ENCODE measurements at places on chromosomes 6 and 20. TPM values are rescaled to one million over a fixed set of nuclear protein-coding genes. Genes with fewer than 3 reads are reported as not detected.

GJA10 gene
- total RNA-seq = not detected

ID4 gene
- 0.04 TPM for total RNA-seq

ANGPT4 gene
- total RNA-seq = not detected

RHAG gene
- total RNA-seq = not detected

IMPG1 gene
- not detected for total RNA-seq

LRRC1 gene
- total RNA-seq = 17.5 TPM

JPH2 gene
- total RNA-seq = not detected

C6orf62 gene
- 119 TPM for total RNA-seq

DNMT3B gene
- total RNA-seq = 4.0 TPM

HFE gene
- total RNA-seq = 3.3 TPM

HCRTR2 gene
- not detected for total RNA-seq

HLA-DQA2 gene
- total RNA-seq = not detected

DACT2 gene
- total RNA-seq = not detected
